ENCODE measurements at places on chromosomes 13 and 19. TPM values are rescaled to one million over a fixed set of nuclear protein-coding genes. Genes with fewer than 3 reads are reported as not detected.

NKPD1 gene
- total RNA-seq = 0.57 TPM

FFAR1 gene
- total RNA-seq = not detected

DACH1 gene
- total RNA-seq = not detected

FBN3 gene
- total RNA-seq = not detected

DNA sequence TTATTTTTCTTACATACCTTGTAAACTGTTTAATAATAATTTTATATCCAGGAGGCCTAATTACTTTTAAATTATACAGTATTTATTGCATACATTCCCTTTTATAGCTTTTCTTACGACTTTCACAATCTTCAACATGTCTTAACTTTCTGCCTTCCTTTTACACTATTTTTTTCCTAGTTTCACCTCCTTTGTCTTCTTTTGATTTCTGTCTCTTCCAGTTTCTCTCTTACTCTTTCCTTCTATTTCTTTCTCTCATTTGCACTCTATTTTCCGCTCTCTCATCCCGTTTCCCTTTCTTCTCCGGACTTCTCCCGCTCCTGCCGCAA is 11.5 kb downstream of the ZNF552 start:
- no peaks in the 10 kb centered on the region for H3K27me3 ChIP-seq
- H3K4me3 ChIP-seq = peak overlapping the region; percentile 10
- peaks cover 13% of the 10 kb centered on the region for H3K4me1 ChIP-seq
- no peaks in the 10 kb centered on the region for H3K36me3 ChIP-seq
- DNase-seq = no peak
- peak overlapping the region; percentile 59 for H3K27ac ChIP-seq

- H3K4me1 ChIP-seq = no peaks in the 10 kb centered on the region
- no peaks in the 10 kb centered on the region for H3K27me3 ChIP-seq
- no peak for DNase-seq
- no peaks in the 10 kb centered on the region for H3K36me3 ChIP-seq
- peak overlapping the region; percentile 65 for H3K27ac ChIP-seq
Observed at GRCh38 chr19:33286899-33287298, 15.4 kb downstream of the CEBPA start.

GRCh38 chr19:10602330-10603083 is 15.4 kb upstream of the AP1M2 start:
- no peaks in the 10 kb centered on the region for H3K27me3 ChIP-seq
- DNase-seq = peak; percentile 82
- peak overlapping the region; percentile 98 for H3K4me3 ChIP-seq
- peaks cover 4% of the 10 kb centered on the region for H3K36me3 ChIP-seq
- H3K27ac ChIP-seq = peak overlapping the region; percentile 99

- H3K4me1 ChIP-seq = no peaks in the 10 kb centered on the region
- no peak overlapping the region for H3K4me3 ChIP-seq
- no peak overlapping the region for H3K27ac ChIP-seq
- H3K27me3 ChIP-seq = no peaks in the 10 kb centered on the region
- no peaks in the 10 kb centered on the region for H3K36me3 ChIP-seq
Observed at GRCh38 chr13:93325303-93326233, 99.0 kb downstream of the GPC6 start.

GRCh38 chr13:32025730-32026129 is 5.8 kb upstream of the FRY start:
- H3K27ac ChIP-seq = peak overlapping the region; percentile 39
- no peak for DNase-seq
- H3K4me1 ChIP-seq = peaks cover 12% of the 10 kb centered on the region
- H3K36me3 ChIP-seq = no peaks in the 10 kb centered on the region
- no peaks in the 10 kb centered on the region for H3K27me3 ChIP-seq

DNA sequence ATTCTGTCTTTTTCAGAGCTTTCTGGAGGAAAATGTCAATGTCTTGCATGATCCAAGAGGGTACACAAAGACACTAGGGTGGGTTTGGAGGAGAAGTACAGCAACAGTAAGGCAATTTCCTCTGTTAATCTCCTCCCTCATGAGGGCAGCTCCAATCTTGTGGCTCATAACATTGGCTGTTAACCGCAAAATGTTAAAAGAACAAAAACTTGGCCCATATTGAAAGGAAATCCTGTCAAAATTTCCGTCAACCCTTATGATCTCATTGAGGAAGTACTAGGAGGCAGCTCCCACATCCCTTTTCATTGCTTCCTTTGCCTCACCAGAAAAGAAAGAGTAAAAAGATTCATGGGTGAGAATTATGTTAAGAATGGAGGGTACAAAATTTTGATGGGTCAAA is 11.6 kb downstream of the OXGR1 start:
- H3K4me3 ChIP-seq = no peak overlapping the region
- H3K27ac ChIP-seq = no peak overlapping the region
- no peak for DNase-seq
- H3K4me1 ChIP-seq = peaks cover 9% of the 10 kb centered on the region

GRCh38 chr13:113124211-113124970 is 1.8 kb downstream of the F10 start:
- peaks cover 54% of the 10 kb centered on the region for H3K27me3 ChIP-seq
- peaks cover 7% of the 10 kb centered on the region for H3K36me3 ChIP-seq
- no peak overlapping the region for H3K27ac ChIP-seq
- no peak for DNase-seq
- no peak overlapping the region for H3K4me3 ChIP-seq

GRCh38 chr13:41971848-41972247 is 10.9 kb upstream of the VWA8 start:
- no peak for DNase-seq
- peaks cover 9% of the 10 kb centered on the region for H3K4me1 ChIP-seq
- no peaks in the 10 kb centered on the region for H3K27me3 ChIP-seq
- no peaks in the 10 kb centered on the region for H3K36me3 ChIP-seq

DNA sequence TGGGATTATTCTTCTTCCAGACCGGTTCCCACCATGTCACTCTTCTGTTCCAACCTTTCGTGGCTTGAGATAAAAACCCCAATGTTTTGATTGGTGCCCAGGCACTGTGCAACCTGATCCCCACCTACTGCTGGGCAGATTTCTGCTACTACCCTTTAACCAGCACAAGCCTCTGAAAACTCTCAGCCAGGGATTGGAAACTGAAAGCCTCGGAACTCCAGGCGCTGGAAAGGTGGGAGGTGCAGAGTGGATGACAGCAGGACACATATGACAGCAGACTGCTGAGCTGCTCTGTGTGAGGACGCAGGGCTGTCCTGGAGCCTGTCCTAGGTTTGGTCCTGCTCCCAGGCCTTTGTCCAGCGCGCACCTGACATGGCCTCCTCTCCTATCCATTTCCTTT is 68.5 kb upstream of the GTF3A start:
- peaks cover 10% of the 10 kb centered on the region for H3K4me1 ChIP-seq
- H3K27ac ChIP-seq = no peak overlapping the region
- peaks cover 40% of the 10 kb centered on the region for H3K27me3 ChIP-seq
- H3K36me3 ChIP-seq = peaks cover 6% of the 10 kb centered on the region
- H3K4me3 ChIP-seq = no peak overlapping the region
- DNase-seq = no peak

- no peak for DNase-seq
- H3K27me3 ChIP-seq = peaks cover 14% of the 10 kb centered on the region
- H3K4me3 ChIP-seq = no peak overlapping the region
- peaks cover 3% of the 10 kb centered on the region for H3K36me3 ChIP-seq
- no peaks in the 10 kb centered on the region for H3K4me1 ChIP-seq
Observed at GRCh38 chr19:6616011-6616410, 25.1 kb upstream of the CD70 start.

DNA sequence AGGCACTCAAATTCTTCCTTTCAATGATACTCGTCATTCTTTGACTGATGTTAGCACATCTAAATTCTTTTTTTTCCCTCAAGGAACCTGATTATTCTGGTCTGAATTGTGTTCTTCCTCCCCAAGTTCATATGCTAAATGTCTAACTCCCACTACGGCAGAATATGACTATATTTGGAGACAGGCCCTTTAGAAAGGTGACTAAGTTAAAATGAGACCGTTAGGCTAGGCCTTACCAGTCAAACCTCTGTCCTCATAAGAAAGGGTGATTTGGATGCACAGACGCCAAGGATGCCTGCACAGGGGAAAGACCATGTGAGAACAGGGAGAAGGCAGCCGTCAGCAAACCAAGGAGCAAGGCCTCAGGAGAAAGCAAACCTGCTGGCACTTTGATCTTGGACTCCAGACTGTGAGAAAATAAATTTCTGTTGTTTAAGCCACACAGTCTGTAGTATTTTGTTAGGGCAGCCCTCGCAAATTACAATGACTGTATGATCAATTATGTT is 13.1 kb upstream of the FOXO1 start:
- H3K4me3 ChIP-seq = no peak overlapping the region
- no peaks in the 10 kb centered on the region for H3K27me3 ChIP-seq
- H3K27ac ChIP-seq = no peak overlapping the region
- peaks cover 5% of the 10 kb centered on the region for H3K4me1 ChIP-seq

DNA sequence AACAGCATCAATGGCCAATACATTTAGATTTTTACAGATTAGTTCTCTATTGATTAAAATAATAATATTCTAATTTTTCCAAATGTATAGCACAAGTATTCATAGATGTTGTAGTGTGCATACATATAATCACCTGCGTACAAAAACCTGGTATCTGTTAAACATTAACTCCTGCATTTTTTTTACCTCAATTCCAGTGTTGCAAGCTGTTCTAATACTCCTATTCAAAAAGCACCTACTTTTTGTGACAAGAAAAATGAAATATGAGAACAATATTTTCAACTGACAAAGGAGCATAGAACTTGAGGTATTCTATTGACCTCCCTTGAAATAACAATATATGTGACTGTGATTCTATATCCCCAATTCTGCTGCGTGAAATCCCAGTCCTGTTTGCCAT is 422.9 kb upstream of the PCDH20 start:
- no peak overlapping the region for H3K27ac ChIP-seq
- H3K36me3 ChIP-seq = no peaks in the 10 kb centered on the region
- DNase-seq = no peak
- no peaks in the 10 kb centered on the region for H3K4me1 ChIP-seq
- H3K27me3 ChIP-seq = no peaks in the 10 kb centered on the region
- H3K4me3 ChIP-seq = no peak overlapping the region

- peaks cover 6% of the 10 kb centered on the region for H3K4me1 ChIP-seq
- no peaks in the 10 kb centered on the region for H3K36me3 ChIP-seq
- peak within 1 kb of the TSS; percentile 68 for H3K4me3 ChIP-seq
Observed at GRCh38 chr13:52848455-52849195, at the start of gene PCDH8. Gene PCDH8 (minus strand): TSS chr13:52848640. CDS start chr13:52848436, 204 bp downstream.

- no peak overlapping the region for H3K27ac ChIP-seq
- H3K4me3 ChIP-seq = peak overlapping the region; percentile 59
- no peaks in the 10 kb centered on the region for H3K36me3 ChIP-seq
- H3K27me3 ChIP-seq = no peaks in the 10 kb centered on the region
- H3K4me1 ChIP-seq = no peaks in the 10 kb centered on the region
- no peak for DNase-seq
Observed at GRCh38 chr13:63636316-63636993, 2220.8 kb upstream of the PCDH20 start.

DNA sequence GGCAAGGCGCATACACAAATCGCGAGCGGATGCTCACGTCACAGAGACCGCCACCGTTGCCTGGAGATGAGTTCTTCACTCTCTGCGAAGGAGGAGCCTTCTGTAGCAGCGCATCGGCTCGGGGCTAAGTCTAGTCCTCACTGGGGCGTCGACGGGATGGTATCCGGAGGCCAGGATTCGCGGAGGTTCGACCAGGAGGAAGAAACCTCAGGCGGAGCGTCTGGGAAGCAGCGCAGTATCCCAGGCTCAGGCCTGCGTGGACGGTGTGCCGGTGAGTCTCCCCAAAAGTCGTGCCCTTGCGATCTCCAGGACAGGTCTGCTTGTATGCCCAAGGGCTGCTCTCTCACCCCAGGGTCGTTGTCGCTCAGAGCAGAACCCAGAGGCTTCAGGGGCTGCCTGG is 40.4 kb downstream of the ZNF146 start:
- H3K36me3 ChIP-seq = peaks cover 2% of the 10 kb centered on the region
- no peak for DNase-seq
- no peaks in the 10 kb centered on the region for H3K4me1 ChIP-seq
- no peak overlapping the region for H3K27ac ChIP-seq

DNA sequence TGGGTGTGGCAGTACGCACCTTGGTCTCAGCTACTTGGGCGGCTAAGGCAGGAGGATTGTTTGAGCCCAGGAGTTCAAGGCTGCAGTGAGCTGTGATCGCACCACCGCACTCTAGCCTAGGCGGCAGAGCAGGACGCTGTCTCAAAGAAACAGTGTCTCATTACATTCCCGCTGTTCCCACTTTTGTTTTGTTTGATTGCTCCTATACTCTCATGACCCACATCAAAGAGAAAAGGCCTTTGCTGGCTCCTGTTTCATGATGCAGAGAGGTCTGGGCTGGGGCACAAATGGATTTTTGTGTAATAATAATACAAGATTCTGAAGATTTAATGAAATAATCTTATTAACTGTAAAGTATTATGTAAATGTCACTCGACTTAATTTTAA is 85.7 kb downstream of the LACC1 start:
- no peak for DNase-seq
- H3K36me3 ChIP-seq = peaks cover 2% of the 10 kb centered on the region
- no peak overlapping the region for H3K4me3 ChIP-seq
- no peaks in the 10 kb centered on the region for H3K27me3 ChIP-seq

GRCh38 chr19:40612831-40613689 is 11.9 kb downstream of the LTBP4 start:
- peak overlapping the region; percentile 97 for H3K27ac ChIP-seq
- H3K27me3 ChIP-seq = no peaks in the 10 kb centered on the region
- H3K4me3 ChIP-seq = peak overlapping the region; percentile 99
- peaks cover 54% of the 10 kb centered on the region for H3K4me1 ChIP-seq
- no peaks in the 10 kb centered on the region for H3K36me3 ChIP-seq

DNA sequence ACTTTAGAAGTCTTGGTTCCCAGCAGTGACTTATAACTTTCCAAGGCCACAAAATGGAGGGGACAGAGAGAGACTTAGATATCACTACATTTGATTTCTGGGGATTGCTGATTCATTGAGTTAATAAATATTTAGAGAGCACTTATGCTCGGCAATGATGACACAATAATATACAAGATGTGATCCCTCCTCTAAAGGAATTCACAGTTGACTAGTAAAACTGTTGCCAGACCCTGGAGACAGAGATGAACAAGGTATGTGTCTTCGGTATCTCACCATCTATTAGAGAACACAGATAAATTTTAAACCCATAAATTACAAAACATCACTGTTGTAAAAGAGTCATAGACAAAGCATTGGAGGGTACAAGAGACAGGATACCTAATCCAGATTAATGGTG is 437.5 kb downstream of the FOXO1 start:
- no peak for DNase-seq
- H3K4me3 ChIP-seq = no peak overlapping the region
- no peaks in the 10 kb centered on the region for H3K27me3 ChIP-seq
- H3K36me3 ChIP-seq = peaks cover 2% of the 10 kb centered on the region

GRCh38 chr13:52652980-52653303 is 306 bp downstream of the SUGT1 start:
- H3K4me3 ChIP-seq = no peak overlapping the region
- H3K4me1 ChIP-seq = peaks cover 6% of the 10 kb centered on the region
- H3K27me3 ChIP-seq = no peaks in the 10 kb centered on the region
- no peak overlapping the region for H3K27ac ChIP-seq
- no peaks in the 10 kb centered on the region for H3K36me3 ChIP-seq
